ENCODE measurements at places on chromosomes 2 and 18.

DNA sequence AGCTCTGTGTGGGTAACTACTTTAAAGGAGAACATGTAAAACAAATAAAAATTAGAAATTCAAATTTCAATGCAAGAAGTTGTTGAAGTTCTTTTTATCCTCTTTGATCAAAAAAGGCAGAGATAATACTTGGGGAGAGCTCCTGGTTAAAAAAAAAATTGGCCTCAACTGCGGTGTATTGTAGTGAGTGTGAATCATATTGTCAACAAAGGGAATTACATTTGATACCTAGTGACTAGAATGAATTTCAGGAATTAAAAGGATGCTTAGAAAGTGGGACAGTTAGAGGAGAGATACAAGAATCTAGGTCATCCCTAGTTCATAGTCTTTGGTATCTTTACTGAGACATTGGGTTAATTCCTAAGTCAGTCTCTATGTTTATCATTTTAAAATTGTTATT is 473.0 kb downstream of the CCDC85A start:
- peak; percentile 36 for DNase-seq

DNA sequence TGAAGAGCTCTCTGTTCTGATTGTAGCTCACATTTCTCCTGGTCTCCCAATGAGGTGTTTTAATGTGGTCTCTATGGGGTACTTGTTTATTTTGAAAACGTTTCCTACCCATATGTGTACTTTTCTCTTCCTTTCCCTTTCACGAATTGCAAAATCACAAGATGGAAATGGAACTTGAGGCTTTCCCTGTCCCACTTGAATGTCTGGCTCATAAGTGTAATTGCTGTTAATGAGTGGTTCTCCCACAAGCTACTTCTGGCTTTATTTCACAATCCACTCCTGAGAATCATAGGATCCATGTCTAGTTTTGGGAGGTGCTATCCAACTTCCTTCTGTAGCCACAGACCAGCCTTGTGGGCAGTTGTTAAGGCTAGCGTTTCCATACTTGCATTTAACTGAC is 81.1 kb upstream of the CAVIN2 start:
- peak; percentile 76 for DNase-seq

GRCh38 chr18:26981360-26982082 is 116.0 kb upstream of the AQP4 start:
- peak; percentile 31 for DNase-seq

DNA sequence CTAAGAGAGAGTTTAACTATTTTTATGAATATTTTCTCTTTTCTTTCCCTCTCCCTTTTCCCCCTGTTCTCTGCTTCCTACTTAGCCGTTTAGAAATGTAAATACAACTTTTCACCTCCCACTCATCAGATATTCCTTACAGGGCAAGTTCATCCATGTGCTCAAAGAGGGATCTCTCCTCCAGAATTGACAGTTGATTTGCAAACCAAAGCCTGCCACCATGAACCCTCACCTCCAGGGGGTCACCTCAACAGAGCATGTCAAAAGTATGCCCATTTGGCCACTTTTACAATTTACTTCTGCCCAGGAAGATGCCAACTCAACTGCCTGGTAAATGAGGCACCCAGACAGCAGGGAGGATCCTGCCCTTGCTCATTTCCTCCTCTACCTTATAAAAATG is 149.2 kb upstream of the GYPC start:
- DNase-seq, result no peak

DNA sequence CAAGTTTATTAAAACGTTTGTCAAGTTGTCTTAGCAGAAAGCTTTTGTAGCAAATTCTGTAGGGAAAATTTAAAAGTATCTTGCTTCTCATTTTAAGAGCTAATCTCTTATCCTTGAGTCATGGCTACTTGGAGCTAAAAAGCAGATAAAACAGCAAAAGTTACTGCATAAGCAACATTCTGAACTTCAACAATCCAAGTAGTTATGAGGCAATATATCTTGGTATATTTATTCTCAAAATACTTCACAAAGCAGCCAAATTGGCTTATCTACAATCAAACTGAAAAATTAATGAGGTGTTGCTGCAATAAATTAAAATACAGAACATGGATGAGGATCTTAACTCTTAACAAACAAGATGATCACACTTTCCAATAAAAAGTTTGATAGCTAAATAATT is 306.5 kb downstream of the PIEZO2 start:
- DNase-seq, result no peak

DNA sequence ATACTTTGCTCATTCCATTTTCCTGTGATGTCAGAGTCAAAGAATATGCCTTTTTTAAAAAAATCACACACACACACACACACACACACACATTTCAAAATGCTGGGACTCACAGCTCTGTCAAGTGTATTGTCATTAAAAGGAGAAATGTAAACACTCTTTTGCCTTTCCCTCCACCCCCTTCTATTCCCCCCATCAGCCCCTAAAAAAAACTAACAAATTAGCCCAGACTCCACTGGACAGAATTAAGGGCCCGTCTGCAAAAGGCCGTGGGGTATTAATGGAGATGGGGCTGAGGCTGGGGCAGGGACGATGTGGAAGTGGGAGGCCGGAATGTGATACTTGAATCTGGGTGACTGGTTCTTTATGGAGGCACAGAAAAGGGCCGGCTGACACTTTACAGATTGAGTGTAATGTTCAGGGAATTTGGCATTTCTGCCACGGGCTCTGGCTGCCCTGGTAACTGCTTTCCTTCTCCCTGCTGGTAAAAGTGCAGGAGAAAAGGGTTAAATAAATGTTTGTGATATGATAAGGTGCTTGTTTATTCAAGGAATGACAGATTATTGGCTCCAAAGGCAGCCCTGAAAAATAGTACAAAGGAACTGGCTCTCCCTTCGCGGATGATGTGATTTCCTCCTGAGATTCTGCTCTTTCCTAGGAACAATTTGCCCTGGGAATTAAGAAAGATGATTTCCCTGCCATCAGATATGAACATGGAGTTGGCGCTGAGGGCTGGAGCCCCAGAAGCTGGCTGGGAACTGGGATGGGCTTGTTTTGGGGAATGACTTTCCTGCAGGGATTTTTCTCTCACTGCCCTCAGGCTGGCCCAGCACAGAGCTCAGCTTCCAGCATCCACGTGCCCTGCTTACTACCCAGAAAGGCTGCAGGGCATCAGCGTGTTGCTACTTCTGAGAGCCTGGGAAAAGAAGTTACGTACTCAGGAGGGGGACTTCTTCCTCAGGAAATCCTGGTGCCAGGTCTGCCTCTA is 52.8 kb upstream of the CTAGE1 start:
- peak; percentile 80 for DNase-seq

- no peak for DNase-seq
These were observed 73.9 kb downstream of the VSNL1 start for GRCh38 chr2:17614174-17614930.
